NB4 (cell line): ENCODE measurements at places on chromosomes 2 and 18.

GRCh38 chr2:71484354-71484753 is 31.0 kb downstream of the DYSF start:
- DNase-seq, result no peak

DNA sequence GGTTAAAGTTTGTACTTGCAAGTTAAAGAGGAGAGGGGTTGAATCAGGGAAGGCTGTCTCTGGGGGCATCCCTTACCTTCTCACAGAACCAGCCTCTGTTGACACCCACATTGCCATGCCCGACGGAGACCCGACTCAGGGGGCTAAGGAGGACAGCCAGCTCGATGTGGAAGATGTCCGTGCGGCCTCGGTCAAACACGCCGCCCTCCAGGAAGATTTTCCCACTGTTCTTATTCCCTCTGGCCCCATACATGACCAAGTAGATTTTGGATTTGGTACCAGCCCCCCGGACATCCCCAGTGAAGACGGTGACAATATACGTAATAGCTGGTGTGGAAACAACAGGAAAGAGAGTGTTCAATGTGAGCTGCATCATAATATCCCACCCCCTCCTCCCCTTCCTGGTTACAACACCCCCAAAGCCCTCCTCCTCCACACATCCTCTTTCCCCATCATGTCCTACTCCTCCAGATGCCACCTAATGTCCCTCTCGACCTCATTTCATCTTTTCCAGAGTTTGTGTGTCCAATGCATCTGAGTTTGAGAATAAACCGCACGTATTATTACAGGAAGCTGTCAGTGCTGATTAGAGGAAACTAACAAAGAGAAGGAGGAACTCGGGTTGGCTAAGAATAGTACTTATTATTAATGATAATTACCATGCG is 55.7 kb downstream of the LOXHD1 start:
- peak; percentile 83 for DNase-seq

DNA sequence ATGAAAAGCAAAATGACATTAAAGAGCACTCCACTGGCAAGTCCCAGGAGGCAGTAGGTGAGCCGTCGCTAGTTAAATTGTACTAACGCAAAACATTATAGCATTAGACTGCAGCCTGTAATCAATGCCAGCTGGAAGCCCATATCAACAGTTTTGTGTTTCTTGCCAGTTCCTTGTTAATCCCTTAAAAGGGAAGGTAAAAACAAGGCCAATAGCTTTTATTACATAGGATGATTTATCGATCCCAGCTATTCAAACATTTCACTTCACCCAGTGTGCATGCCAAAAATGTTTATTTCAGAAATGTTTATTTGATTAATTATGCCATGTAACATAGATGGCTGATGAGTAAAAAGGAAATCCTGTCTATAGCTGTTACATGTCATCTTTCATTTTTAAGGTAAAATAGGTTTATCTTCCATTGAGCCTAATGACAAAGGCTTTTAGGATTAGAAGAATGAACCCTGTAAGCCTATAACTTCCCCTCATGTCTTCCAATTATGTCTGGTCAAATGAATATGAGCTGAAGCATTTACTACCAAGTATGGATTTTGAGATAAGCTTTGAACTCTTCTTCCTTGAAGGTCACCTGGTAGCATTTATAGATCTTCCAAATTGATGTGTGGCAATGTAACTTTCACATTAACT is 591.2 kb downstream of the RNF144A start:
- DNase-seq, result no peak

DNA sequence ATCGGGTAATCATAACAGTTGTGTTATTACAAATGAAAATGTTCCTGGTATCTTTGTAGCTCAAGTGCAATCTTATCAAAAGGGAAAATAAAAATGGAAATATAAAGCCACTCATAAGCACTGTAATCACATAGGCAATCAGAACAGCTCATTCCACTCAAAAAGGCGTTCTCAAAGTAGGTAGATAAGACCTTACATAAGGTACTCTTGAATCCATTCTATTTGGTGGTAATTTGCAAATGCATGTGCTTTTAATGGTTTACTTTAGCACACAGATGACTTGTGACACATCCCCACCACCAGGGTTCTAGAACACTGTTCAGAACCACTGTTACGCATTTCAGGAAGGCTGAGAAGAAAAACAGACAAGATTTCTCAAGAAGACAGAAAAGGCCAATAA is 86.7 kb upstream of the NARS1 start:
- no peak for DNase-seq

- no peak for DNase-seq
These were observed 294.5 kb downstream of the ZNF407 start for GRCh38 chr18:74892066-74892627.

GRCh38 chr18:49658823-49659404 is 97.1 kb downstream of the LIPG start:
- no peak for DNase-seq

- DNase-seq, result no peak
These were observed 264.3 kb upstream of the SLC39A10 start for GRCh38 chr2:195392446-195393336.

GRCh38 chr18:3357516-3357915 is 92.5 kb upstream of the TGIF1 start:
- no peak for DNase-seq

- no peak for DNase-seq
These were observed 71.3 kb upstream of the SPRED2 start for GRCh38 chr2:65503746-65504145.

DNA sequence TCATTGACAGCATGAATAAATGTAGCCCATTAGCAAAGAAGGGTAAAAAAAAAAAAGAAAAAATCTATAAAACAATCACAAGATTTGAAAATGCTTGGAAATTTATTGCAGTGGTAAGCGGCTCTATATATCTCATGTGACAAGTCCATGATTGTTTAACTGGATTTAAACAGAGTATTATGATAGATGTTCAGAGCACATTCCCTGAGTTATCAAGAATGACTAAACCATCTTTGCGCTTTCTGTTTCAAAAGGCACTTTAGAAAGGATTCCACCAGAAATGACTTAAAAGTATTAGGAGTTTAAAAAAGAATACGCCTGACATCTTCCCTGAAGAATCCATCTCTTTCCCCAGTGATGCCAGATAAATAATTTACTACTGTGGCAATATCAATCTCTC is 409.5 kb upstream of the UBE2E3 start:
- DNase-seq, result no peak

- DNase-seq, result no peak
These were observed 1229.0 kb upstream of the NRXN1 start for GRCh38 chr2:52260904-52261303.

GRCh38 chr18:3037423-3037915 is 24.5 kb upstream of the LPIN2 start:
- peak; percentile 85 for DNase-seq

GRCh38 chr2:188851826-188852225 is 122.3 kb upstream of the COL3A1 start:
- no peak for DNase-seq

DNA sequence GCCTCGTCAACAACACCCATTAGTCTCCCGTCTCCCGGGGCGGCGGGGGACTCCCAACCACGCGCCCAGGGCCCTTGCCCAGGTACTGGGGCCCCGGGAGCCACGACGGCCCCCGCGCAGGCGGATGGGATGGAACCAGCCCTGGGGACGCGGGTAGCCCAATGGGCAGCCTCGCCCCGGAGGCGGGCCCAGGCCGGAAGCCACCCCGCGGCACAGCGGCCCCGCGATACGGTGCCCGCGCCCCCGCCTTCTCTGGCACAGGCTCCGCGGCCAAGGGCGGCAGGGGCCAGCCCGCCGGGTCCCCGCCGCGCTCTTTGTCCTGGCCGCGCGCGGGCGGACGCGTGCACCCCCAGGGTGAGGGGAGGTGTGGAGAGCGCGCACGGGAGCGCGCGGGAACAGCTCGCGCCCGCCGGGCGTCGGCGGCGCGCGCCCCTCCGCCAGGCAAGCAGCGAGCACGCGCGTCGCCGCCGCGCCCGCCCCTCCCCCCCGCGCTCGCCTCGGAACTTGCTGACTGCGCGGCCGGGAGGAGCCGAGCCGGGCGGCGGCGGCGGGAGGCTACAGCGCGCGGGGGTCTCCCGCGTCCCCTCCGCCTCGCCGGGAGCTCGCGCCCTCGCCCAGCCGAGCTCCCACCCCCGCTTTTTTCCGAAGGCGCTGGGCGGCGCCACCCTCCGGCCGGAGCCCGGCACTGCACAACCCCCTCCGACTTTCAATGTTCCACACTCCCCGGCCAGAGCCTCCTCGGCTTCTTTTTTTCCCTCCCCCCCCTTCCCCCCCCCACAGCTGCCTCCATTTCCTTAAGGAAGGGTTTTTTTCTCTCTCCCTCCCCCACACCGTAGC is at the start of gene UBE2E3:
UBE2E3 (plus strand) TSS at position 500 of the 837 bp plus-strand sequence. CDS start 1,438 bp downstream, outside the sequence.
- DNase-seq, result peak; percentile 83

GRCh38 chr2:59776726-59777008 is 776.8 kb downstream of the BCL11A start:
- DNase-seq, result no peak

DNA sequence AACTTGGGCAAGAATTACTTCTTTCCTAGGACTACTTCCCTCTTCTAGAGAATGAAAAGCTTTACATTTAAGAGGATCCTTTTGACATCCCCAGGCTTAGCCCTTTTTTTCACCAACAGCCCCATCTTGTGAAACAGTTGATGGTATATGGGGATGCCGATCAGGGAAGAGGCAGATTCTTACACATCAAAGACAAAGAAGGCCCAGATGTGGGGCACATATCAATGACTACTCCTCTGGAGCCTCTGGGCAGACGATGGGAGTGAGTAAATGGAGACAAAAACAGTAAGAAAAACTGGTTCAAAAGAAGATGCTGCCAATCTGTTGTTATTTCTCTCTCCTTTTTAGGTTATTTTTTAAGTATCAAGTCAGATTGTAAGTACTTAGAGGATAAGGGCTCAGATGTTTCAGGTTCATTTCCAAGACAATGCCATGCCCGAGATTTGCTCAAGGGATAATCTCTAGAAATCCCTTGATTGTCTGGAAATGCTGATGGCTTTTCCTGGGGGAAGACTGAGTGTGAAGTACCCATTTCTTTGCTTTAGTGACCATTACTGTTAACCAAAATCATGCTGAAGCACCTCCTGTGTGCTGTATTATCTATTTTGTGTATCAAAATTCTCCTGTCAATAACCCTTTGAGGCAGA is 117.5 kb downstream of the EPHA4 start:
- no peak for DNase-seq
